Ureter (tissue), 1 donor: ENCODE measurements at places on chromosomes 13 and 19. TPM values are rescaled to one million over a fixed set of nuclear protein-coding genes. Genes with fewer than 3 reads are reported as not detected.

GRCh38 chr13:73401769-73402168 is 343.0 kb downstream of the KLF5 start:
- DNase-seq, result no peak

DNA sequence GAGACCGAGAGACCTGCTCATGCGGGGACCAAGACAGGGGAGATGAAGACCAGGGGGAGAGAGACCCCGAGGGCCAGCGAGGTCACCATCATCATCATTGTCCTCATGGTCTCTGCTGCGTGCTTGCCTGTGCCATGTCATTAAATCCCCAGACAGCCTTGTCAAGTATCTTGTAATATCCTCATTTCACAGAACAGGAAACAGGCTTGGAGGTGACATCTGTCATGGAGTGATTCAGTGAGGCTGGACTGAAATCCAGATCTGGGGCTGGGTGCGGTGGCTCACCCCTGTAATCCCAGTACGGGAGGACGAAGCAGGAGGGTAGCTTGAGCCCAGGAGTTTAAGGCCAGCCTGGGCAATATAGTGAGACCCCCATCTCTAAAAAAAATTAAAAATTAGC is 5.9 kb upstream of the NANOS2 start:
- no peak for DNase-seq

DNA sequence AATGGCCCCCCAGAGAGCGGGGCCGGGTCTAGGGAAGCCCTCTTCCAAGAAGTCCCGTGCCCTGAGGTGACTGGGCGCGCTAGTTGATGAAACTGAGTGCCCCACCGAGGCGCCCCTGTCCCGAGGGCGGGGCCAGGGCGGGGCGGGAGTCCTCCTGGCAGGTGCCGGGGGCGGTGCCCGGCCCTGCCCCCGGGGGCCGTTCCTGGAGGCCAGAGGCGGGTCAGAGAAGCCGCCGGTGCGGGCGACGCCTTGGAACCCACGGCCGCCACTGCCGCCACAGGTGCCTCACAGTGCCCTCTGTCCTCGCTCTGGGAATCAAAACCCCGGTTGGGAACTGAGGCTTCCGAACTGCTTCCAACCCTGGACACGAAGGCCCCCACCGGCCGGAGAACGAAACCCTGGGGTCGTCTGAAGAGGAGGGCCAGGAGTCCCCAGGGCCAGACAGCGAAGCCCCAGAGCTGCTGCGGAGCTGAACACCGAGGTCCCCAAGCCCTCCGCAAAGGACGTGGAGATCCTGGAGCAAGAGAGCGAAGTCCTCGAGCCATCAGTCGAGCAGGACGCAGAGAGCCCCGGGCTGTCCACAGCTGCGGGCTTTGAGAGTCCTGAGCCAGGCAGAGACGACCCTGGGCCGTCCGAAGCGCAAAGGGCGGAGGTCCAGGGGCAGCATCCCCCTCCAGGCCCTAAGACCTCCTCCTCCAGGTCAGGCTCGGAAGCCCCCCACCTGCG is at the start of gene MISP3:
MISP3 (plus strand) TSS at position 252 of the 726 bp plus-strand sequence. CDS start 524 bp downstream, outside the sequence.
- no peak for DNase-seq

DNA sequence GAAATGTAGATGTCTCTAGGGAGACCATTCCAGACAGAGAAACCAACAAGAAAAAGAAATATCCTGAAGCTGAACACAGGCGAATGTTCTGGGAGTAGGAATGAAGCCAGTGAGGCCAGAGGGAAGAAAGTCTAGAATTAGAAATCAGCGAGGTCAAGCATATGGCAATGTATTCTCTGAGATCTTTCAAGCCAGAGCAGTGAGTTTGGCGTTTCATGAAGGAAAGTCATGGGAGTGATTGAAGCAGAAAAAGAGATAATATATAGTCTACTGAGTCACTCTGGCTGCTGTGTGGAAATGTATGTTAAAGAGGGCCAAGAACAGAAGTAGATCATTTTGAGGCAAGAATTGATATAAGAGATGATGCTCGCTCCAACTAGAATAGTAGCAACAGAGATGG is 576.0 kb downstream of the PCDH17 start:
- DNase-seq, result no peak

DNA sequence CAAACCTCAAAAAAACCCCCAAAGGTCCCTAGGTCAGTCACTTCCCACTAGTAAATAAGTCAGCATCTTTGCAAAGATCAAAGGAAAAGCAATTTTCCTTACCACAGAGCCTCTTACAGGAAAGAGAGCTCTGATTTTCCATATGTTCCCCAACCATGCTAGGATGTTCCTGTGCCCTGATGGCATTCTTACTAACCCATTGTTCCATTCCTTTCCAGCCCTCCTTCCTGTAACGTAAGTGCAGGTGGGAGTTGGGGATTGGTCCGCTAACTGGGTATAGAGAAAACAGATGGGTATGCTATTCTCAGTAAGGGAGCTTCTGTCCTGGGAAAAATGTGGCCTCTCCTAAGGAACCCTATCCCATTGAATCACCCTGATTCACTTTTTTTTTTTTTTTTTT is 14.3 kb downstream of the DPRX start:
- no peak for DNase-seq

DNA sequence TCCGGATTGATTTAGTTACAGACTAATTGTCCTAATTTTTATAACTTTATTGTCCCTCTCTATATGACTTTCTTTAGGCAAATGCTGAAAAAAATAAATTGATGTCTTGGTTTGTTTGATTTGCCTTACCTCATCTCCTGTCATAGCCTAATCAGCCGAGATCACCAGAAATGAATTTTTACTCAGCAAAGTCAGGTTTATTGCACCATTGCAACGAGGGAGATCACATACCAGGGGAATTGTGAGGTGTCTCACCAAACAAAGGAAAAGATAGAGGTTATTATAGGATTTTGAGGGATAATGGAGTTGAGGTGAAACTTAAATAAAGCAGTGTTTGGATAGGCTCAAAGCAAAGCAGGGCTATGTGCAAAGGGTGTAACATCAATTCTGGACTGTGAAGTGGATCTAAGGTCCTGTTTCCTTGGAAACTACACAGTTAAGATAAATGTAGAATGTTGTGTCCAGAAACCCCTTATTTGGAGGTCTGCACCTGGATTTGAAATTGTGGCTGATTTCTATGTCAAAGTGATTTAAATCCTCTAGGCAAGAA is 372.6 kb downstream of the OXGR1 start:
- no peak for DNase-seq

Gene ZFP82
- total RNA-seq, result 10.2 TPM

Gene ZNF576
- total RNA-seq, result 20.4 TPM

Gene ZNF543
- 11.7 TPM for total RNA-seq
